ENCODE measurements at places on chromosomes 11 and 22.

- peak; percentile 26 for DNase-seq
These were observed 10.5 kb upstream of the OR2AT4 start for GRCh38 chr11:75107187-75107586.

DNA sequence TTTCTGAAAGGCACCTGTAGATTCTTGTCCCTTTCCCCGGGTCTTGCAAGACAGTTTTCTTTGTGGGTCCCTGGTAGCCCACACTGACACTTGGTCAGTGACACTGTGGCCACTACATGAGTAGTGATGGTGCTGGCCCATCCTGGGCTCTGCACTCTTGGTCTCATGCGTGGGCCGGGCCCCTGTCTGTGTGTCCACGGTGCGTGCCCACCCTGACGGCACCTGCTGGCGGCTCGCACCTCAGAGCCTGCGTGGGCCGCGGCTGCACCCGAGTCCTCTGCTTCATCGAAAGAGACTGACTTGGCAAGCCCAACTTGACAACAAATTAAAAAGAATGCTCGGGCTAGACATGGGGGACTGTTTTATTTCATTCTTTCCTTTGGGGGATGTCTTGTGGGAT, 37.5 kb downstream of the ADAMTS15 start:
- DNase-seq, result no peak

DNA sequence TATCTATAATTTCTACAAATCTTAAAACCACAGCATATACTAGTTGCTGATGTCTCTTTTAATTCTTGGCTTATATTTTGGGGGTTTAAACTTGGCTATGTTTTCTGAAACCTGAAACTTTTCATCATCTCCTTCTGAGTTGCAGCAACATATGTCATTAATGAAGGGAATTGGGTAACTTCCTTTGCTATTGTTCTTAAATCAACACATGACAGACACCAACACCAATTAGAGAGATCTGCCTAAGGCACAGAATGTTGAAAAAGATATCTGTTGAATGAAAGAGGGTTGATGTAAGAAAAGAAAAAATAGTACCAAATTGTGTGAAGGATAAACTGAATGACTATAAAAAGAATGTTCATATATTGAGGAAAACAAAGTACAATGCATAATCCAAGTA, 10.3 kb upstream of the GAS2 start:
- DNase-seq, result no peak

DNA sequence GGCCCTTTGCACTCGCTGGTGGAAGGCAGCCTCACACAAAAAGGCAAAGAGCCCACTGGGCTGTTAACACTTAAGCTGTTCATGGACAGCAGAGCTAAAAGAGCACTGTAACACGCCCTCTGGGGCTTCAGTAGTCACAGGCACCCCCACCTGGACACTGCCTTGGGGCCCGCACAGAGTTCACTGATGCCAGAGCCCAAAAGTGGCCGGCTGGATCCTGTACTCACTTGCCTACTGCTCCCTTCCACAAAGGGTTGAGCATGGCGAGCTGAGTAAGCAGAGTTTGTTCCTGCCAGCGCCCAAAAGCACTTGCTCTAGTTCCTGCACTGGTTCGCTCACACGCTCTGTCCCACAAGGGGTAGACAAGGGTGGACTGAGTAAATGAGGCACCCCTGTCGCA, 78.8 kb downstream of the RELT start:
- no peak for DNase-seq

DNA sequence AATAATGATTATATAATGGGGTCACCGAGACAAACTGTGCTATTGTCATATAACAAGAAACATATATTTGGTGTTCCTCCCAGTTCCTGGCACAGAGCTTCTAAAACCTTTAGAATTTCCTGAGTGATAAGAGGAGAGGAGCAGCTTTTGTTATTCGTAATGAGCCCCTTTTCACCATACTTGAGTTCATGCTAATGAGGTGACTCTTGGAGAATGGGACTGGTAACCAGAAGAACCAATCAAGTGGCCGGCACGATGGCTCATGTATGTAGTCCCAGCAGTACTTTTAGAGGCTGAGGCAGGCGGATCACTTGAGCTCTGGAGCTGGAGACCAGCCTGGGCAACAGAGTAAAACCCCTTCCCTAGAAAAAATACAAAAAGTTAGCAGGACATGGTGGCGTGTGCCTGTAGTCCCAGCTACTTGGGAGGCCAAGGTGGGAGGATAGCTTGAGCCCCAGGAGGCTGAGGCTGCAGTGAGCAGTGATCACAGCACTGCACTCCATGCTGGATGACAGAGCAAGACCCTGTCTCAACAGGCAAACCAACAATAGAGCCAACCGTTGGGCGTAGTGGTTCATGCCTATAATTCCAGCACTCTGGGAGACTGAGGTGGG, 62.7 kb upstream of the FTH1 start:
- DNase-seq, result no peak

DNA sequence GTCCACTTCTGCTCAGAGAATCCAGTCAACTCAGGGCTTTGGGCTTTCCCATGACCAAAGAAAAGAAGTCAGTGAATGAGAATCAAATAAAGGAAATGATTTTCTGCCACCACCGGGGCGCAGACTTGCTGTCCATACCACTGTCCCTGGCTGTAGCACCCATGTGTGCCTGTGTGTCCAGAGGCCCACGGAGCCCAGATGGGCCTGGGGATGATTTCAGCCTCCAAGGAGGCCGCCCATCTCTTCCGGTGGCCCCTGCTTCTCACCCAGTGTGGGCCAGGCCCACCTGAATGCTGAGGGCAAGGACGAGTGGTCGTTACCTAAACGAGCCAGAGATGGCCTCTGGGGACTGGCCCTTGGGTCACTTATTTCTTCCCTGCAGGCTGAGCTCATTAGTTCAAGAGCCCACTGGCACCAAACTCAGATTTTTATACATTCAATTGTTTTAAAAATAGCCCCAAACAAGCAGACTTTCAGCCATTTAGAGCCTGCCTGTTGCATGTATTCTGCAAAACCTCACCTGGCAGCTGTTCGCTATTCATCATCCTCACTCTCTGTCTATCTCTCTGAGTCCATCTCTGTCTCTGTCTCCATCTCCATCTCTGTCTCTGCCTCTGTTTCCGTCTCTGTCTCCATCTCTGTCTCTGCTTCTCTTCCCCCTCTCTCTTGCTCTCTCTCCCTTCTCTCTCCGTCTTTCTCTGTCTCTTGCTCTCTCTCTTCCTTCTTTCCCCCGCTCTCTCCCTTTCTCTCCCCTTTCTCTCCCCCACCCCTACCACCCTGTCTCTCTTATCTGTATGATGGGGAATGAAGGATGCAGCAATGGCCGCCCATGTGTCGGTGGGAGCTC, 24.2 kb downstream of the KRTAP5-5 start:
- no peak for DNase-seq

GRCh38 chr11:113090716-113091480, 129.7 kb downstream of the NCAM1 start:
- DNase-seq, result no peak

GRCh38 chr11:35526370-35526792, 965 bp upstream of the PAMR1 start:
- peak; percentile 60 for DNase-seq
